ENCODE measurements at places on chromosomes 1 and 21. TPM values are rescaled to one million over a fixed set of nuclear protein-coding genes. Genes with fewer than 3 reads are reported as not detected.

- DNase-seq, result no peak
Measured at GRCh38 chr1:235511470-235512240, 7.4 kb upstream of the B3GALNT2 start.

GRCh38 chr1:228862542-228863505 lies 127.5 kb downstream of the RHOU start:
- no peak for DNase-seq

- no peak for DNase-seq
Measured at GRCh38 chr1:93108335-93108734, 29.3 kb downstream of the MTF2 start.

DNA sequence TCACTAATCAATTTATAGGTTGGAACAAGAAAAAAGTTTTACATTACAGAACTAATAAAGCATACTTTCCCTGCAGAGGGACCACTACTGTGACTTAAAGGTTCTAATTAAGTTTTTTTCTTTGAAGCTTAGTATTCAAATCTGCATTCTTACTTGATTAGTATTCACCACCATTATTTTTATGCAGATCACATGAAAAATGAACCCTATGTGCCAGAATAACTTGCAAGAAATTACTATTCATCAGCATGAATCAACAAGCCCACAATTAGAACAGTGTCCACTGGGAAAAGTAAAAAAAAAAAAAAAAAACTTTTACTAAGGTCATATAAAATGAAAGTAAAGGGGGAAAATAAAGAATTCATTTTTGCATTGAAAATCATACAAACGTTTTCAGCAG lies 90.8 kb downstream of the SMYD3 start:
- DNase-seq, result no peak

The CD1E gene
- not detected for total RNA-seq

The SPRR2E gene
- not detected for total RNA-seq

The PGLYRP3 gene
- not detected for total RNA-seq

- no peak for DNase-seq
Measured at GRCh38 chr1:187490266-187490665, 661.5 kb downstream of the PLA2G4A start.

DNA sequence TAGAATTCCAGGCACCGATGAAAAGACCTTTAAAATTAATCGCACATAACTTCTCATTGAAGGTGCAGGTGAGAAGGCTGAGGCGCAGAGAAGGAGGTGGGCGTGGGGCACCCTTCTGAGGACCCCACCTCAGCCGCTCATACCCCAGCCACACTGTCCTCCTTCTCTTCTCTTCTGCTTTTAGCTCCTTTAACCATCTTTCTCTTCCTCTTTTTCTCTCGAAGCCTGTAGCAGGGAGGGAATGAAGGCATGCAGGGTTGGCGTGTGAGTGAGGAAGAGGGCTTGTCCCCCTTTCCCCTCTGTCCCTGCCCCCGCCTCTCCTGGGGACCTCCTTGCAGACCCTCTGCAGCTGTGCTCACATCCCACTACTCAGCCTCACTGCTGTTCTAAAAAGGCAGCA lies 57.8 kb upstream of the CACNA1E start:
- DNase-seq, result no peak

All from Daoy (cell line).